Pulmonary artery endothelial cell (primary cell): ENCODE measurements at places on chromosomes 16 and 17. TPM values are rescaled to one million over a fixed set of nuclear protein-coding genes. Genes with fewer than 3 reads are reported as not detected.

DNA sequence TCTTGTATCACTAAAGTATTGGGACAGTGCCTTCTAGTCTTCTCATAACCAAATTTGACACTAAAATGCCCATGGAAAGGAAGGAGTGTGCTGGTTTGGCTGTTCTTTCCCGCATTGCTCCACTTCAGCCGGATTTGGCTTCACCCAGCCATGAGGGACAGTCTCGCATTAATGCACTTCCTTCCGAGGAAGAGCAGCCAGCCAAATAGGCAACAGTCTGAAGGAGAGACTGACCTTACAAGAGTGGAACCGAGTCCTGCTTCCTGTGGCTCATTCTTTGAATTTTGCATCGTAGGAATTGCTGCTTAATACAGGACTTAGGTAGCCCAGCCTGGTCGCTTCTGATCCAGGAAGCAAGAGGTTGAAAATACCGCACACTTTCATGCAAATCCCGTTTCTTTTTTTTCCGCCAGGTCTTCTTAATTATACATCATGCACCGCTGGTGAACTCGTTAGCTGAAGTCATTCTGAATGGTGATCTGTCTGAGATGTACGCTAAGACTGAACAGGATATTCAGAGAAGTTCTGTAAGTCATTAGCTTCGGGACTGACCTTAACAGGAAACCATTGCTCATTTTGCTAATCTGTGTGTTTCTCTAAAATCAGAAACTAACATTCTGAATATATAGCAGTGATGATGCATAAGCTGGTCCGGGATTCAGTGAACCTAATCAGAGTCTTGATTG lies 38.2 kb downstream of the CLEC16A start:
- DNase-seq: no peak

The ACE gene
- 30.6 and 38.3 TPM in 2 replicates for total RNA-seq

DNA sequence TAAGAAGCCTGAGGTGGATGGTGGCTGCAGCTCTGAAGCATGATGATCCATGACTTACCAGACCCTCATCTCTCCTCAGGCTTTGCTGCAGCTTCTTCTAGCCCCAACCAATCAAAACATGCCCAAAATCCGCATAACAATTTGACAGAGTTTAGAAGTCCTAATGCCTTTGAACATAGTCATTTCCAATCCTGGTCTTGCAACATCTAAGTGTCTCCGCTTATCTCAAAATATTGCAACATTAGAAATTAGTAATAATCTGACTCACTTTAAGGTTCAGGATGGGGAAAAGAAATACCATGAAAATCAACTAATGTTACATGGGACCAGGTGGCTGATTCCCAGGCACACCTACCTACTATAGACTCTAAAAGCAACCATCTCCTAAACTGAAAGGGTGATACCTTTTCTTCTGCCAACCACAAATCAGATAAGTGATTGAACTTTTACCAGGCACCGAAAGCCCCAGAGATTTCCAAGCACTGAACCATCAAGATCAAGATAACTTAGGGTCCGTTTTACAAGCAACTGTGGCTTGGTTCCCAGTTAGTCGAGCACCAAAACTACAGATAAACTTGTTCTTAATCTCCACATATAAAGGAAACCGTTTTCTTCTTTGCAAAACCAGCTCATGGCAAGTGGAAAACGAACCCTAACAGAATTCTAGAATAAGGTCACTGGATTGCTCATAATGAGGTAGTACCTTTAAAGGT lies 14.0 kb downstream of the ERN1 start:
- no peak for DNase-seq

- no peak for DNase-seq
Measured at GRCh38 chr17:59404471-59404870, 73.0 kb downstream of the YPEL2 start.

The PLXDC1 gene
- not detected in 2 replicates for total RNA-seq

- no peak for DNase-seq
Measured at GRCh38 chr17:66432411-66432957, 130.1 kb downstream of the PRKCA start.

The USP31 gene
- total RNA-seq: 12.9 and 21.3 TPM in 2 replicates

DNA sequence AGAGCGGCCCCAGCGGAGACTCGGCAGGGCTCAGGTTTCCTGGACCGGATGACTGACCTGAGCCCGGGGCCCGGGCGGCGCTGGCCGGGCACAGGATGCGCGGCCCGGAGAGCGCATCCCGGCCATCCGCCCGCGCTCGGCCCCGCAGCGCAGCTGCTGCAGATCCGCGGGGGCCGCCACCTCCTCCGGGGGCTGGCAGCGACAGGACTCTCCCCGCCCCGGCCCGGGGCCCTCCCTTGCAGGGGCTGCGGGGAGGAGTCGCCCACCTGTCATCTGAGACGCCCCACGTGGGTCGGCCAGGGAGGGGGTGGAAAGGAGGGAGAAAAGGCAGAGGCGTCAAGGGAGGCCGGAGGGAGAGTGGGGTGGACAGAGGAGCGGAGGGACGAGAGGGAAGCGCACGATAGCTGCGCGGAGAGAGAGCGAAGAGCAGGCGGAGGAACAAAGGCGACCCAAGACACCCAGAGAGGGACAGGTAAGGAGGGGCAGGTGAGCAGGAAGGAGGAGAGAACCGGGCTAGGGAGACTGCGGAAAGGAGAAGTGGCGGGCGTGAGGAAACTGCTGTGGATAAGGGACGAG lies 471 bp upstream of the PRKAR1A start:
- DNase-seq: no peak

- DNase-seq: no peak
Measured at GRCh38 chr16:56298948-56299596, 107.8 kb downstream of the GNAO1 start.

DNA sequence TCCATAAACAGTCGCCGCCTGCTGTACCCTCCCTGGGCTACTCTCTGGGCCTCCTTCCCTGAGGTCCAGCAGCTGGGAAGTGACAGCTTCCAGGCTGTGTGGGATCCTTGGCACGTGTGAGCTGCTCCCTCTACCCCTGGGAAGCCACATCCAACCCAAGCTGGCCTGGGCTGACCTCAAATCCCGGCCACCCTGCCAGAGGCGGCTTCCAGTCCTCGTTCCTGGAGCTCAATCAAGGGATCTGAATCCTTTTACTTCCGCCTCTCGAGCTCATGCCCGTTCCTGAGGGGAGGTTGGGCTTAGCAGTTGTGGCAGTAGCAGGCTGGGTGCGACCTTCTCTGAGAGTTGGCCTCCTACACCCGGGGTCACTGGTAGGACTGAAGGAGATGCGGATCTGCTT lies 82.5 kb downstream of the NETO2 start:
- no peak for DNase-seq
